ENCODE measurements at places on chromosomes 12 and 14.

GRCh38 chr12:113899561-113900471 lies 66.3 kb downstream of the RBM19 start:
- DNase-seq: no peak

GRCh38 chr14:38120109-38120508 lies 87.6 kb upstream of the SSTR1 start:
- DNase-seq: no peak

DNA sequence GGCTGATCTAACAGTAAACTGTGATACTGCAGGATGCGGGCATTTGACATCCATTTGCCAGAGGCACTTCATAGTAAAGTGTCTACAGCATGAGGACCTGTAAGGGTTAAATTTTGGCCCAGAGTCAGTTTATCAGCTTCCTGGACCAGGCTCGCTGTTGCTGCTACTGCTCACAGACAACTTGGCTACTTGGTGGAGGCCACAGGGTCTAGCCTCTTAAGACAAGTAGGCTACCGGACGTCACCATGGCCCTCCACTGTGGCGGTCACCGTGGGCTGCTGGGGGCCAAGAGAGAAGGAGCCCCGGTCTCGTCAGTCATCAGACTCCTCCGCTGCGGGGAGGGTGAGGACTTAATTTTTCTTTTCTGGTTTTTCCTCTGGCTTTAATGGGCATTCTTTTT lies 117.3 kb upstream of the PZP start:
- no peak for DNase-seq

GRCh38 chr12:87231818-87232217 lies 797.4 kb downstream of the C12orf50 start:
- DNase-seq: no peak

- DNase-seq: no peak
These were observed 27.5 kb upstream of the OR6J1 start for GRCh38 chr14:22671622-22672021.

DNA sequence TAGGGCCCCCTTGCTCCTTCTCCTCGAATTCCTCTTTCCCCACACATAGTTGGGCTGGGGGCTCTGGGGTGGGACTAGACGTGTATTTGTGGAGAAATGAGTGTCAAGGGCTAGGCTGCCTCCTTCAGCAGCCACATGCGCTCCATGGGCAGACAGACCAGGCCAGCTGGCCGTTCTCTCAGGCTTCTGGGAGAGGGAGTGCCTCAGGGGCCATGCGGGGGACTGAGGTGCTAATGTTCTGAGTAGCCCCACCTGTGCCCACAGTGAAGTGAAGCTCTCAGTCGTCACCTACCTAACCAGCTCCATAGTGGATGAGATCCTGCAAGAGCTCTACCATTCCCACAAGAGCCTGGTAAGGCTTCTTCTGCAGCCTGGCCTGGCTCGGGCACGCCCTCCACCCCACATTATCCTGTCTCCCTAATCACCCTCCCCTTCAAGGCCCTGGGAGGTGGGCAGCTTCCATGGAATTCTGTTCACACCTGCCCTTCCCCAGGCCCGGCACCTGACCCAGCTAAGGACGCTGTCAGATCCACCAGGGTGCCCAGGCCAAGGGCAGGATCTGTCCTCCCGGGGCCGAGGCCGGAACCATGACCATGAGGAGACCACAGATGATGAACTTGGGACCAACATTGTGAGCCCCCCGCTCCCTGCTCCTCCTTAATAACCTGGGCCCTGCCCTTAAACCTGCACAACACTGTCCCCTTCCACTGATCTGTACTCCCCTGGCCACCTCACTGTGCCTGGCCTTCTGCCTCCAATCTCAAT lies 9.0 kb upstream of the CPNE6 start:
- DNase-seq: no peak

DNA sequence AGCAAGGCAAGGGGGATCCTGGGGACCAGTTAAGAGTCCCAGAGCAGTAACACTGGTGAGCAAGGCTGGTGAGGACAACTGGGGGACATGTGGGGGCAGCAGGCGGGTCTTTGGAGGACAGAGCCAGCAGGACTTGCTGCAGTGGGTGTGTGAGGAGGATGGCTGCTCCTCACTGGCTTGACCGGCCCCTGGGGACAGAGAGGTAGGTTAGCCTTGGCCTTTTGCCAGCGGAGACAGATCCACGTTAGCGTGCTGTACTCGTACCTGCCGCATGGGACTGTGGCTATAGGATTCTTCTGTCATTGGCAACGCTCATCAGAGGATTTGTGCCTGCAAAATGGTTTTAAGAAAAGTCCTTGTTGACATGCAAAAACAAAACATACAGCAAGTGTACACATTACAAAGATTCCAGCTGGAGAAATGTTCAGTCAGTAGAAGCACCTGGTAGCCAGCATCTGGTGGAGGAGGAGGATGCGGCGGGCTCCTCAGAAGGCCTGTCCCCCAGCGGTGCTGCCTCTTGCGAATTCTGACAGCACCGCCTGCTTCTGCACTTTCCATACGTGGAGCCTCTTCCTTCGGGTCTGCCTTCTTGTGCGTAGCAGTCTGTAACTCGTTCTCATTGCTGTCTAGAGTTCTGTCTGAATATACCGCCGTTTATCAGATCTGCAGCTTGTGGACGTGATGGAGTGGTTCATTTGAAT lies 91.3 kb downstream of the EP400 start:
- DNase-seq: no peak

DNA sequence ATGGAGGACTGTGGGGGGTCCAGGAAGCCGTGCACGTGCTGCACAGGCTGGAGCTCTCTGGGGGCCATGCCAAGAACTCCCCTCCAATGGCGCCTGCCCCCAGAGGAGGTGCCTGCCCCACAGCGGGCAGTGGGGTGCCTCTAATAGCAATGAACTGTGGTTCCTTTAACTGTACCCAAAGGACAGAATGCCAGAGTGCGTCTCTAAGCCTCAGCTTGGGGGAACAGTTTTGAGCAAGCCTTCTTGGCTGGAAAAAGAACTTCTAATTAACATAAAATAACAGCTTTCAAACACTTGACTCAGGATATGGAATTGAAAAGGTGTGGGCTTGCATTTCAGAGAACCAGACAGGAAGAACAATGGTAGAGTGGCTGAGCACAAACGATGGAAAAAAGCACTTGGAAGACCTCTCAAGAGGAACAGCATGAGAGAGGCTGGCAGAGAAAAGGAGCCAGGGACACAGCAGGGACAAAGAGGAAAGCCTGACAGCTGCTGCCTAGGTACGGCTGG lies 195.6 kb downstream of the TTC7B start:
- DNase-seq: no peak

DNA sequence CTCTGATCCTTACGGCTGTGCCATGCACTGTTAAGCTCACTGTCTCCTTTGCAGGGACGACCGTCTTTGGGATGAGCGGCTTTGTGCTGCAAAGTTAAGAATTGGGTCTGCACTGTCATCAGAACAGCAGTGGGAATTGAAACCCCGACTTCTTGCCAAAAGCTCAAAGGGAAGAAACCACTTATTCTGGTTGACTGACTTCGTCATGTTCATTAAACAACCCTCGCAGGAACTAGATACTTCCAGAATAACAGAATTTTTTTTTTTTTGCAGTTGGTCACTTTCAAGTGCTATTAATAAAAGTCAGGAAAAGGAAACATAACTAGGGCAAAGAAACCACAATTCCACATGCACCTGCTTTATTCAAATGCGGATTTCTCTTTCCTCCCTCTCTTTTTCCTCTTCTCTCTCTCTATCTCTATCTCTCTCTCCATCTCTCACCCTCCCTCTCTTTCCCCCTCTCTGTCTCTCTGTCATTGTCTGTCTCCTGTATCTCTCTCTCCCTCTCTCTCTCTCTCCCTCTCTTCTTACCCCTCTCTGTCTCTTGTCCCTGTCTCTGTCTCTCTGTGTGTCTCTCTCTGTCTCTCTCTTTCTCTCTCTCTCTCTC lies 12.3 kb upstream of the GLT1D1 start:
- no peak for DNase-seq

DNA sequence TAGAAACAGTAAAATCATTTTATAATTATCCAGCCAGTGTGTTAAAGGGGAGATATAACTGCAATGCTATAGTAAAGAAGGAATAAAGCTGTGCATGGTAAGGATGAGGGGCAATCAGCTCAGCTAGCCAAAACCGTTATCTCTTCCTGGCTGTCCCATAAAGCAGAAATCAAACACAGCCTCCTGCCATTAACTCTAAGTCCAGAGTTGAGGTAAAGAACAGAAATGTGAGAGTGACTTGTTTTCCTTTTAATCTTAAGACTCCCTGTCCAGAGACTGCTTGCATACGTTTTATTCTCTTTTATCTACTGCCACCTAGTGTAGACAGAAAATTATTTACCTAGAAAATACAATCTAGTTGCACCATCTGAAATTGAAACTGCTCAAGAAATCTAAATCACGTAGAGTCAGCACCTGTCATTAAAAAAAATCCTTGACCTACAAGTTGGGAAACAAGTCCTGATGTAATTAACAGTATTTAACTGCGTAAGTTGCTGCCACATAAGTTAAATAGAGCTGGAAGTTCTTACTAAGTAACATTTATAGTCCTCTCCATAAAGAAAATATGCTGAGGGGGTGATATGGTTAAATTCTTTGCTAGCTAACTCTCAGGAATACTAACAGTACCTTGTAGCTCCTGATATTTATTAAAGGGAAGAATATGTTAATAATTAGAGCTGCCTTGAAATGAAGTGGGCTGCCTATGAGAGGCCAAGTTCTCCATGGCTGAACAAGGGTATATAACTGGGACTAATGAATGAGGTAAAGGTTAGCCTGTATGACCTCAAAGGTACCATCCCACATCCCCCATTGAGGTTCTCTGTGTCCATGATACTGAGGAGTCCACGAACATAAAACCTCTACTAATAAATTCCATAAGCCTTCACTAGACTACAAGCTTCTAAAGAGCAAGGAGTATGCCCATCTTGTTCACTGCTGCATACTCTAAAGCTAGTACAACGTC lies 62.7 kb downstream of the GALNT4 start:
- DNase-seq: no peak

GRCh38 chr14:77554816-77555599 lies 56.4 kb upstream of the ISM2 start:
- no peak for DNase-seq

DNA sequence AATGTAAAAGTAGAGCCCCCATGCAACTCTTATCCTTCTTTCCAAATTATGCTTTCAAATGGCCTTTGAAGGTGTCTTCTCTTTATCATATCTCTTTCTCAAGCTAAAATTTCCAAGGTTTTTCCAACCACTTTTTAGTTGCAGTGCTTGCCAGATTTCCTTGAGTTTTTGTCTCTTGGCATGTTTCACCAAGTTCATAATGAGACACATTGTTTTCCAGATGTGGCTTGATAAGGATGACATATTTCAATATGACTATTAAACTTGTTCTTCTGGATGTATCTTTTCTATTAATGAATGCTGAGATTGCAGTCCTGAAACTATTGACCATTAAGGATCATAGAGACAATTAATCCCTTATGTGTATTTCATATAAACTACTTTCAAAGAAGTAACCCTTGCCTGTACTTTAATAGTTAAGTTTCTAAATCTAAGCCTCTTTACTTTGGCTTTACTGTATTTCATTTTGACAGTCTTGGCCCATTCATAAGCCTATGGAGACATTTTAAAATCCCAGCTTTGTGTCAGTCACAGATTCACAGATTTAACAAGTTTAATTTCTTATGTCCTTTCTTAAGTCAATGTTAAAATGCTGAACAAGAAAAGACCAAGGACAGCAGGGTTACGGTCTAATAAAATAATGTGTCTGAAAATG lies 151.5 kb downstream of the LRFN5 start:
- no peak for DNase-seq

DNA sequence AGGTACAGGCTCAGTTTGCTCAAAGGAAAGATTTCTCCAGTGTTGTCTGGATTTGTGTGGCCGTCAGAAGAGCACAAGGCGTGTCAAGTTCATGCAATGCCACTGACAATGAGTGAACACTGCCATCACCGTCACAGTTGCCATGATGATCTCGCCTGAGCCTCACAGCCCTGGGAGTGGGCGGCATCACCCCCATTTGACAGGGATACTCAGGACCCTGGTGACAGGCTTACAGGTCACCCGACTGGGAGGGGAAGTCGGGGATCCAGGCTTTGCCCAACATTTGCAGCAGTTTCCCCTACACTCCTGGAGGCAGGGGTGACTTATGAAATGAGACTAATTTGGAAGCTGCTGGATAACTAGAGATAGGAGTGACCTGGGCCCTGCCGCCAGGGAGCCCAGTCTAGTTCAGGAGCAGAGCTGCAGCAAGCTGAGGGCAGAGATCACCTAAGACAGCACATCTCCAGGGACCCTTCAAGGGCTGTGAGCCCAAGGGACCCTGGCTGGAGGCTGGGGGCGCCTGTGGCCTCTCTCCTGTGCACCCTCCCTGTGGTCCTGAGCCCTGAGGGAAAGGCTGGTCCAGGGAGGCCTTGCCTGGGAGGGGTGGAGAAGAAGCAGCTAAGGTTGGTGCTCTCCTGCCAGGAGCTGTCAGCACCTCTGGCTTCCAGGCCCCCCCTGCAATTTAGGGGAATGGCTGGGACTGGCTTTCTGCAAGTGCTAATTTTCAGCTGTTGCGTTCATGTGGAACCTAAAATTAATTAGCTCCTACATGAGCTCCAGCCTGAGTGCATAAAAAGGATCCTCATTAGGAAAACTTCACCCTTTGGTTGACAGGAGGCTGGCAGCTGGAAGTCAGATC lies 32.4 kb upstream of the BEGAIN start:
- no peak for DNase-seq

DNA sequence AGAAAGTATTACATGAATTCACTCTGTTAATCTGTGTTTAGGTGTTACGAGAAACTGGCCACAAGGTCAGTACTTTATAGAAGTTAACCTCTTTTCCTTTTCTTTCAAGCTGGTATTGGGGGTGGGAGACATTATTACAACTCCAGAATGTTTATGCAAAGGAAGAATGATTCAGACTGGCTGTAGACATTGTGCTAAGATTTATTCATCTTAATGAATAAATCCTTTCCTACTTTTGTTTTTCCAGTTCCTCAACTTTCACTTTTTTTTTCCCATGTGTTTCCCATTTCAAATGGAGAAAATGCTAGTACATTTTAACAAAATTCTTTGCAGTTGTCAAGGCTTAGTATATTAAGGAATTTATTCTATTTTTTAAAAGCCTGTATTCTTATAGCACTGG lies 1.3 kb downstream of the OTOGL start:
- no peak for DNase-seq

DNA sequence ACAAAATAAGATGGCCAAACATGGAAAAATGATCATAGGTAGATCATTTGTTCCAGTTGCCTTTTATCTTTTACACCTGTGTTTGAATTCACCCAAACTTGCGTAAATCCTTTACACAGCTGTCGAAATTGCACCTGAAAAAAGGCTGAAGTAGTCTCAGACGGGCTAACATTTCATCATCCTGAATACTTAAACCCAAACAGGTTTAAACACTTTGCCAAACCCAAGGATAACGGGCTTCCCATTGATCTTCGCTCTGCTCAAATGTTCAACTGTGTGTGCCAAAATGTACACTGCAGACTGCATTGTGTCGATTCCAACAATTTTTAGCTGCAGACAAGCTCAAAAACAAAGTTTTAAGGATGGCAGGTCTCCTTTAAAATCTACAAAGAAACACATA lies 288.7 kb upstream of the DDHD1 start:
- DNase-seq: no peak

- no peak for DNase-seq
These were observed 32.7 kb downstream of the CCDC175 start for GRCh38 chr14:59543873-59544272.

GRCh38 chr12:31967539-31967938 lies 8.3 kb downstream of the RESF1 start:
- no peak for DNase-seq

Measured in activated CD4-positive, alpha-beta T cell treated with anti-CD3 and anti-CD28 coated beads, Interleukin-2, amount 10 ng/mL, durations not matched to agents 7 days and 5 days (primary cell).